ENCODE measurements at places on chromosomes 6 and 20.

DNA sequence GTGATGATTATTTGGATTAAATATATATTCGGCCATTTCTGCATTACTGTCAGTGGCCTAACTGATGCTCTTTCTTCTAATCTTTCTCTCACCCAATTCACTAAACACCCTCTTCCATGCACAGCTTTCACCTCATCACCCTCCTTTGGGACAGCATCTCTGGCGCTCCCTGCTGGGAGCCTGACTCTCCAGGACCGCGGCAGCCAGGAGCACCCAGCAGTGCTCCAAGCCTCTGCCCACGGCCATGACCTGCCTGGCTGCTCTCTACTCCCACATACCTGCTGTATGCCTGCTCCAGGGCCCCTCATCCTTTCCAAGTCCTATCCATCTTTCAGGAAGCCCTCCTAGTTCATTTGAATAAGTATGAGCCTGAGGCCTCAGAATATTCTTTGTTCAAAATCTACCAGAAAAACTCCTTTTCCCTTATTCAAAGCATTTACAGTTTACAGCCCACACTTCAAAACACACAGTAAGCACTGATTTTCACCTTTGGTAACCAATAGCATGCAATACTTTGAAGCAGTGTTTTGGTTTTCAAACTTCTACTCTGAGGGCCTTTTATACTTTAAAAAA is 15.2 kb downstream of the CTCFL start:
- no peak for DNase-seq

DNA sequence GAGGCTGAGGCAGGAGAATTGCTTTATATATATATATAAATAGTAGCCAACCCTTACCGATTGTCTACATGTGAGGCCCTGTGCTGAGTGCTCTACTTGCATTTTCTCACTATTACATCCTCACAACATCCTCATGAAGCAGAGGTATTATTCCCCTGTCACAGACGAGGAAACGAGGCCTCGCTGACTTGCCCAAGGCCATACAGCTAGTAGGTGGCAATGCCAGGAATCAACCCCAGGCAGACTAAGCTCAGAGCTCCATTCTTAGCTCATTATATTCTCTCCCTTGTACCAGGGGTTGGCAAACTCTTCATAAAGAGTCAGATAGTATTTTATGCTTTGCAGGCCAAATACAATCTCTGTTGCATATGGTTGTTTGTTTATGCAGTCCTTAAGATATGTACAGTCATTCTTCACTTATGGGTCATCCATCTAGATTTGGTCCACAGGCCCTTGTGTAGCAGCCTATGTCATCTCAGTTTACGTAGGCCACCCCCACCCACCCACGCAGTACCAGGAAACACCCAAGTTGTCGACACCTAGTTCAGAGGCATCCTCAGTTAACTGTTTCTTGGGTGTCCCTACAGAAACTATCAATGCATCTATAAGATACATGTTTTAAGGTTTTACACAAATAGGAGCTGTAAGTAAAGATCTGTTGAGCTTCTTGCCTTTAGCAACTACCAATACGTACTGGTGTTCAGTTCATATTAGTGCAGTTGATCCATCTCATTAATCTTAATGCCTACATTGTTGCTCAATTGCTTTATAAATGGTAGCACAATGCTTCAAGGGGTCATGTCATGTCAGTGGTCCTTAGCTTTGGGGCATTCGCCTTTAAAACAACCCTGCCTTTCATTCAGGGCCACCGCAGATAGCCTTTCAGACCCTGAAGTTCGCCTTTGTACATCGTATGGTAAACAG is 3.0 kb downstream of the CASS4 start:
- no peak for DNase-seq

GRCh38 chr20:63895202-63895951 is 451 bp downstream of the DNAJC5 start:
- no peak for DNase-seq

GRCh38 chr6:133855991-133856370 is 32.9 kb upstream of the TCF21 start:
- no peak for DNase-seq

- DNase-seq, result no peak
Observed at GRCh38 chr20:15919118-15919517, 654.1 kb downstream of the KIF16B start.

- DNase-seq, result no peak
Observed at GRCh38 chr6:38495518-38495917, 144.2 kb downstream of the BTBD9 start.

All from activated CD8-positive, alpha-beta memory T cell treated with anti-CD3 and anti-CD28 coated beads for 4 hours (primary cell).